Pons (tissue), 1 donor: ENCODE measurements at places on chromosomes 6 and 20.

GRCh38 chr20:49405062-49405683 lies 77.3 kb downstream of the KCNB1 start:
- DNase-seq: no peak

DNA sequence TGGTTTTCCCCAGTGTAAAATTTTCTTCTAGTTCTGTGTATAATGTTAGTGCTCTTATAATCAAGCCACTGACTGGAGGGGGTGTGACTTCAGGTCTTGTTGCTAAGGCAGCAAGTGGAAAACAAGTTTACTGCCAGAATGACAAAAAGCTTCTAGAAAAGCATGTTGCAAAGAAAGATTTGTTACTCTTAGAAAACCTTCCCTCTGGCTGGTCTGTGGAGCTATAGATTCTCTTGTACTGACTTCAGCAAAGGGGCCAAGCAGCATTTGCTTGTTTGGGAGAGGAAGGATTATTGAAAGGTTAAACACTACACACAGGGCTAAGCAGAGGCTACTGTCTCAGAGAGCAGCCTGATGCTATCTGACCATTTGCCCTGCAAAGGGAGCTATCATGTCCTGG lies 288.8 kb downstream of the BTBD9 start:
- peak; percentile 36 for DNase-seq

- DNase-seq: no peak
Observed at GRCh38 chr20:32577023-32577422, 8.1 kb downstream of the NOL4L start.

- DNase-seq: no peak
Observed at GRCh38 chr6:34589691-34590090, 33.6 kb upstream of the SPDEF start.

DNA sequence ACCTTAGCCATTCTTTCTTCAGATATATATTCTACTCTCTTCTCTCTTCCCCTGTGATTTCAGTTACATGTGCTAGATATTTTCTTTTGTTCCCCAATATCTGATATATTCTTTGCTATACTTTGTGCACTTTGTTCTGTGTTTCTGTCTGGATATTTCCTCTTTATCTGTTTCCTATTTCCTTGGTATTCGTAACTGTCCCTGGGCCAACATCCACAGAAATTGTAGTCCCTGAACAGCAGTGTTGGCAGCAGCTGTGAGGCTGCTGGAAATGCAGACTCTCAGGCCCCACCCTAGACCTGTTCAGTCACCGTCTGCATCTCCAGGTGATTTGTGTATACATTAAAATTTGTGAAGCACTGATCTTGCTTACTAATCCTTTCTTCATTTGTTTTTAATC lies 522.9 kb upstream of the SOX4 start:
- DNase-seq: no peak

DNA sequence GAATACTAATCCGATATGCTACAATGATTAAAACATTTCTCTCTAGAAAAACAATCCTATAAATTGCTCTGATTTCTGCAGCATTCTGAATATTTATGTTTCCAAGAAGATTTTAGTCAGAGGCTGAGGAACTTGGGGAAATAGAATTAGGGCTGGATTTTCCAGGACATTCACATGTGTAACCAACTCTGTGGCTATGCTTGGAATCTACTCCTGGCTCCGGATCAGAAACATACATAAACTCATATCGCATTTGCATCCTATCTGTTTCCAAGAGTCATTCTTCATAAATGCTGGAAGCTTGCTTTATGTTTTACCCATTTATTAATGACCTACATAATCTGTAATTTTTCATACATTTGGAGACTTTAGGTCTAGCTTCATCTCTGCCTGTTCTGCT lies 459.9 kb upstream of the MARCKS start:
- no peak for DNase-seq

GRCh38 chr6:146336191-146336590 lies 207.4 kb upstream of the RAB32 start:
- DNase-seq: no peak

DNA sequence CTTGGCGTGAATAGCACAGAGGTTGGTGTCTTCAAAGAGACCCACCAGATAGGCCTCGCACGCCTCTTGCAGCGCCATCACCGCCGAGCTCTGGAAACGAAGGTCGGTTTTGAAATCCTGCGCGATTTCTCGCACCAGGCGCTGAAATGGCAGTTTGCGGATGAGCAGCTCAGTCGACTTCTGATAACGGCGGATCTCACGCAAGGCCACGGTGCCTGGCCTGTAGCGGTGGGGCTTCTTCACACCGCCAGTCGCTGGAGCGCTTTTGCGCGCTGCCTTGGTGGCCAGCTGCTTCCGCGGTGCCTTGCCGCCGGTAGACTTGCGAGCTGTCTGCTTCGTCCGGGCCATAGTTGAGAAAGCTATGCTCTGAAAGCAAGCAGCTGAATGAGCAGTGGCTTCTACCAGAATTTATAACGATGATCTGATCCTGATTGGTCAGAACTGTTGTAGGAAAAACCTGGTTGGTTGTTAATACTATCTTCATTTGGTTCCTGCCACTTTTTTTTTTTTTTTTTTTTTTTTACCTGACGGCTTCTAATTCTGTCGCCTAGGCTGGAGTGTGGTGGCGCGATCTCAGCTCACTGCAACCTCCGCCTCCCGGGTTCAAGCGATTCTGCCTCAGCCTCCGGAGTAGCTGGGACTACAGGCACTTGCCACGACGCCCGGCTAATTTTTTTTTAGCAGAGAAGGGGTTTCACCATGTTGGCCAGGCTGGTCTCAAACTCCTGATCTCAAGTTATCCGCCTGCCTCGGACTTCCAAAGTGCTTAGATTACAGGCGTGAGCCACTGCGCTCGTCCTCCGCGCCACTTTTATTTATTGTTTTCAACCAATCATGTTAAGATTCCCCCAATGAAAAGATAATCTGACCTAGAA lies 21.5 kb downstream of the OR2B2 start:
- DNase-seq: peak; percentile 64

GRCh38 chr6:98769546-98769945 lies 64.8 kb upstream of the POU3F2 start:
- DNase-seq: peak; percentile 23

GRCh38 chr20:46708172-46708860 lies 1.1 kb upstream of the SLC2A10 start:
- no peak for DNase-seq
